ENCODE measurements at places on chromosomes 4 and X.

- no peak for DNase-seq
Measured at GRCh38 chr4:168527560-168527959, 30.7 kb downstream of the PALLD start.

- DNase-seq = no peak
Measured at GRCh38 chr4:168878623-168879022, 131.4 kb downstream of the CBR4 start.

DNA sequence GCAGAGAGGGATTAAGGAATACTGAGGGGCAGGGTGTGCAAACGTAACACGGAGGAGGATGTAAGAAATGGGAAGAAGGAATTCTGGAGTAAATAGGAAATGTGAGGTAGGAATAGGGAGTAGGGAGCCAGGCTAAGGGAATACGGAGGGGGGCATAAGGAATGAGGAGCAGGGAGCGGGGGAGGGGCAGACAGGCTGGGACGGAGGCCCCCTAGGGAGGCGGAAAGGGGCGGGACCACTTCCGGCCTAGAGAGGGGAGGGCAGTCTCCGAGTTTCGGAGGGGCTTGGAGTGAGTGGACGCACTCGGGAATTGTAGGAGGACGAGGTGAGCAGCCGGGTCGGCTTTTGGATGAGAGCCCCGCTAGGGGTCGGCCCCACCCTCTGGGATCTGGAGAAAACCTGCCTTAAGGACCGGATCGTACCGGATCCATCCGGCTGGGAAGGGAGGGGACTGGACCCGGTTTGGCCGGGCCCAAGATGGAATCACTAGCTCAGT is 612 bp downstream of the MAGED2 start:
- DNase-seq = peak; percentile 43

DNA sequence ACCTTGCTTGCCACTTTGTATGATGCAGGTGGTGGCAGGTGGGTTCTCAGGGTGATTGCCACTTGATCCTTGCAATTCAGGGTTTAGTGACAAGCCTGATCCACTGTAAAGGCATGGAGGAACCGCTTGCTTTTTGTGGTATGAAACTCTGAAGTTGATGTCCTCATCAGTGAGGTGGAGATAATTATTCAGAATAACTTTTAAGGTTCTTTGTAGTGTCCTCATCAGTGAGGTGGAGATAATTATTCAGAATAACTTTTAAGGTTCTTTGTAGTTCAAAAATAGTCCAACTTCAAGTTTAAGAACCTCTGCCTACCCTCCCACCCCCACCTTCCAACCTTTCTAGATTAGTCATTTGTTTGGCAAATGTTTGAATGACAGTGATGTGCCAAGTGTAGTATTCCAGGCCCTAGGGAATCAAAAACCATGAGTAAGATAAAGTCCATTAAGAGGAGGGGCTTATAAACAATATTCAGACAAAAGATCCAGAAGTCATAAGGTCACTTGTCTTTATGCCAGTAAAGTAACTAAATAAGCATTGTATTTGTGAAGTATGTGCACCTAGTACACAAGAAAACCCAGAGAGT is 51.2 kb downstream of the DCUN1D4 start:
- DNase-seq = no peak

GRCh38 chr4:24840362-24840761 is 45.0 kb downstream of the SOD3 start:
- no peak for DNase-seq

DNA sequence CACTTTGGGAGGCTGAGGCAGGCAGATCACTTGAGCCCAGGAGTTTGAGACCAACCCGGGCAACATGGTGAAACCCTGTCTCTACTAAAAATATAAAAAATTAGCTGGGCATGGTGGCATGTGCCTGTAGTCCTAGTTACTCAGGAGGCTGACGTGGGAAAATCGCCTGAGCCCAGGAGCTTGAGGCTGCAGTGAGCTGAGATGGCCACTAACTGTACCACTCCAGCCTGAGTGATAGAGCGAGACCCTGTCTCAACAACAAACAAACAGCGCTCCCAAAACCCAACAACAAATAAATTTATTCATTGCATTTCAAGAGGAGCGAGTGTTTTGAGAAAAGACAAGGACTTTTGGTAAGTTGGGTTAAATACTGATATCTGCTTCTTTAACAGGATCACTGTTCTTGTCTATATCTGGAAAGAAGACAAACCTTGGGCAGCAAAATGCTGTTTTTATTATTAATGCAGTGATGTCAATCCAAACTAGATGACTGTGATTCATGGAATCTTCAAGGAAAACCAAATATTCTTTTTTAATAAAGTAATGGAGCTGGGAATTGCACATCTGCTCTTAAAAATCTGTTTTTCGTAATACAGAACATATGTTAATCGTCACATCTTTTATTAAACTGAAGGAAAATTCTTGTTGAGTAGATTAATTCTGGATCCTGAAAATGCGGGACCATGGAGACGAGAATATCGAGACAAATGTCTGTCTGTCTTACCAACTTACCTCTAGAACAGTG is 90.8 kb upstream of the LIMCH1 start:
- DNase-seq = no peak

DNA sequence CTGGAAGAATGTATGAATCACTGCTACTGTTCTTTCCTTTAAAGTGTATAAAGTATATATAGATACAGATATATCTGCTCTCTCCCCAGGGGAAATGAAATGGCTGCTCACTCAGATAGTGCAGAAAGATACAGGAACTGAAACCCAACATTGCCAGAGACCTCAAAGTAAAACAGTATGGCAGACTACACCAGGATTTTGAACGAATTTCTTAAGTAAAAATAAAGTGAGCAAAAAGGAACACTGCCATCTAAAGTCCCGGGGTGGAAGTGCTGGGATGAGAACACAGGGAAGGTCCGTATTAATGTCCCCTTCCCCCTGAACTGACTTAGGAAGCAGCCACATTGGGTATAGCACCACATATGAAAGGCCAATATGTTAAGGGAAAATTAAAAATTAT is 93.4 kb downstream of the TMA16 start:
- no peak for DNase-seq

- DNase-seq = no peak
Measured at GRCh38 chrX:150958177-150958576, 25.0 kb upstream of the HMGB3 start.

DNA sequence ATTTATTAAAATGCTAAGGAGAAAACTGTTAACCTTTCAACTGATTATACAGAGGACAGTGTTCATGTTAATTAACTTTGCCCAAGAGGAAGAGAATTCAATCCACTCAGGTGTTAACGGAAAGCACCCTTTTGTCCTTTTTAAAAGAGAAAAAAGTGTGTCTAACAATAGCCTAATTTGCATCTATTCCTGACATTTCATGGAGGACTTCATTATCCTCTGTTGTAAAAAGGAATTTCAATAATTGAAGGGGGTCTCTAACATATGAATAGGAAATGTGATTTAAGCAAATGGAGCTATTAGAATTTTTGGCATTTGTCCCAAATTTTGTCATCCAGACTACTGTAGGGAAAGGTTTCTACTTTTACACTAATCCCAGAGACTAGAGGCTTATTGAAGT is 44.6 kb upstream of the GC start:
- DNase-seq = no peak

DNA sequence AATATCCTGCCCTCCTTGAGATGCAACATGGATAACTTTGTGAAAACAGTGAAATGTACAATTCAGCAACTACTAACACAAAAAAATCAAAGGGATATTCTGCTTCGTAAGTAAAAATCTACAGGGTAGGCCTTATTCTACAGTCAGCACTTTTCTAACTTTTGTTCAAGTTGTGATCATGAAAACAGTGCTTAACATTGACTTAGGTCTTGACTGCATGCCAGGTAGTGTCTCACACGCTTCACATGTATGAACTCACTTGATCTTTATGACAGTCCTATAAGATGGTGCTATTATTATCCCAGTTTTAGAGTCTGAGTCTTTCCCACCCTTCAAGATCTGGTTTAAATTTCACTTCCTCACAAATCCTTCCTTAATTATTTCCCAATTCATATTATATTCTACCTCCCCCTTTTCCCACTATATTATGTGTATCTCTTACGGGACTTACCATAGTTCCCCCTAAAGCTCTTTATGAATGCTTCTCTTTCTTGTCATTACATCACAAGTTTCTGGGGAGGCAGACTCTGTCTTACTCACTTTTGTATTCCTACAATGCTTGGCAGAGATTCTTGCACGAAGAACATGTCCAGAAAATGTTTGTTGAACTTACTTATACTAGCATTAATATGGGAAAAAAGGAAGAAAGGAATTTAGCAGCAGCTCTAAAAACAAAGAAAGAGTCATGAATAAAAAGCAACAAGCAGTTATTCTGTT is 179.8 kb downstream of the SCFD2 start:
- no peak for DNase-seq

DNA sequence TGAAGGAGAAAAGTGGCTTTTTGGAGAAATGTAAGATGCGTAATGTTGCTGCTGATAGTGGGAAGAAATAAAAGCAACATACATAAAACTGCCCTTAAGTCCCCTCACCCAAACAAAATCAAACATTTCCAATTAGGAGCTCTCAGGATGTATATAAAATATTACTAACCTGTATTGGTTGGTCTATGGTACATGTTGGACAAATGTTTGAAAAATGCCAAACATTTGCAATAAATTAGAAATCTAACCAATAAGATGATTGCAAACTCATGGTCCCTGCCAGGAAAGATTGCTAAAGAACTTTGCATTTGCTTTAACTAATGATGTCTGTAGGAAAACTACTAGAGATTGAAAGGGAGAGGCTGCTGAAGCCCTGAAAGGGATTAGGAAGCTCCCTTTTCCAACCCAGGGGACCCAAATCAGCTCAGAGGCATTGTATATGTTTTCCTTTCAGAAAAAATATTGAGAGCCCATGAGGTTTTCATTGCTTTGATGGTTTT is 1.8 kb downstream of the SFRP2 start:
- no peak for DNase-seq

DNA sequence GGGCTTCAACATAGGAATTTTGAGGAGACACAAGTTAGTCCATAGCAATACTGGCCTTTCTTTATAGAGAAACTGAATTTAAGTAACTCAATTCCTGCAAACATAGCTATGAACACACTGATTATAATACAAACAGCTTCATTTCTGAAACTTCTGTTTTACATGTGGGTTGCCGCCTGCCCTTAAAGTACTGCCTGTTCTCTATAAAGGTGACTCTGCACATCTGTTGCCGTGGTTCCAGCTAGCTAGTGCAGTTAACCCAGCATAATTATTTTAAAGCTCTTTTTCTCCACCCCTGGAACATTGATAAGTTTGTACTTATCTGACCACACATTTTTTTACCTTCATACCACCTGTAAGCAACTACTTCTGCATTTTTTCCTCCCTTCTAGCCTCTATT is 177.6 kb downstream of the NWD2 start:
- DNase-seq = no peak

- no peak for DNase-seq
Measured at GRCh38 chrX:25028726-25029125, 13.0 kb upstream of the ARX start.

- no peak for DNase-seq
Measured at GRCh38 chr4:72208421-72209075, 176.7 kb downstream of the NPFFR2 start.
